ENCODE measurements at places on chromosomes 6 and 20.

DNA sequence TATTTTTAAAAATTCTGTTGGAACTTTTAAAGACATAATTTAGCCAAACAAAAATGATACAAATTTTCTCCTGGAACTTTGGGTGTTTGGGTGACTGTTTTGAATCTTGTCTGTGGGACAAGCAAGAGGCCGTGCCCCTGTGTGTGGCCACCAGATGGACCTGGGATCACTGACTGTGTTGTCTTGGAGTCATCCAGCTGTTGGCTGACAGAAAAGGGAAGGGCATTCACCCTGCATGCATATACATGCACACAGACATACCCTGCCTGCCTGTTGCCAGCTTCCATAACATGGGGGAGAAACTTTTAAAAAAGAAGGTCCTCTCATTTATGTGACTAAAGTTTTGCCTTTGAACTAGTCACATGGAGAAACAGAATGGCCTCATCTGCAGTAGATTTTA is 72.7 kb downstream of the BLOC1S5 start:
- no peak for DNase-seq

GRCh38 chr6:147859071-147859470 is 350.6 kb downstream of the SAMD5 start:
- no peak for DNase-seq

- DNase-seq, result no peak
Observed at GRCh38 chr6:138234363-138234762, 16.1 kb upstream of the PBOV1 start.

GRCh38 chr20:24983896-24984295 is 8.7 kb downstream of the APMAP start:
- no peak for DNase-seq

DNA sequence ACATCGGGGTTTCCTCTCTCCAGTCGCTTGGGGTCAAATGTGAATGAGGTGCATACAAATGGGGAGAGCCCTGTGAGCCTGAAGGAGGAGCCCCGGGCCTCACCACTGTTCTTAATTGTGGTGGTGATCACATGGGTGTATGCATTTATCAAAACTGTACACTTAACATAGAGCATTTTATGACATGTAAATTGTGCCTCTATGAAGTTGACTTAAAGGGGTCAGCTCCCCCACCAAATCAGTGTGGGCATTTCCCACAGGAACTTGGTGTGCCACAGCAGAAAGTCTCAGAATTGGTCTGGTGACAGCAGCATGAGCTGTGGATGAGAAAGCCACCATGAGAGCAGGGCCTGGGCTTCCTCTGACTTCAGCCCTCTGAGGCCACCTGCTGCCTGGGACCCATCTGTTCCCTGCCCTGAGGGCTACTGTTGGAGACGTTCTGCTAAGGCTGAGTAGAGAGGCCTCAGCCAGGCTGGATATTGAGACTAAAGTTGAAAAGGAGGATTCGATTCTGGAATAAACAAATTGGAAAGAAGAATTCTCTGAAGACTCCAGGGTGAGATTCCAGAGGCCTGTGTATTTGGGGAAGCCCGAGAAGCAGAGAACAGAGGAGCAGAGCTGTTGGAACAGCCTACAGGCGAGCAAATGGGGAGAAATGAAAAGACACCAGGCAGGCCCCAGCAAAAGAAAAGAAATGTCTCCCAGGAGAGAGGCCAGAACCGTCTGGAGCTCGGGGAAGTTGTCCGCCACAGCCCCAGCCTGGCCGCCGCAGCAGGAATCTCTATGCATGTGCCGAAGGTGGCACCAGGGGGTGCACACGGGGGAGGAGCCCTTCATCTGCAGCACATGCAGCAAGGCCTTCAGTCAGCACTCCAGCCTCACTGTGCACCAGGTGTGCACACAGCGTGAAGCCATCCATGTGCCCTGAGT is 37.6 kb upstream of the XRN2 start:
- DNase-seq, result no peak

DNA sequence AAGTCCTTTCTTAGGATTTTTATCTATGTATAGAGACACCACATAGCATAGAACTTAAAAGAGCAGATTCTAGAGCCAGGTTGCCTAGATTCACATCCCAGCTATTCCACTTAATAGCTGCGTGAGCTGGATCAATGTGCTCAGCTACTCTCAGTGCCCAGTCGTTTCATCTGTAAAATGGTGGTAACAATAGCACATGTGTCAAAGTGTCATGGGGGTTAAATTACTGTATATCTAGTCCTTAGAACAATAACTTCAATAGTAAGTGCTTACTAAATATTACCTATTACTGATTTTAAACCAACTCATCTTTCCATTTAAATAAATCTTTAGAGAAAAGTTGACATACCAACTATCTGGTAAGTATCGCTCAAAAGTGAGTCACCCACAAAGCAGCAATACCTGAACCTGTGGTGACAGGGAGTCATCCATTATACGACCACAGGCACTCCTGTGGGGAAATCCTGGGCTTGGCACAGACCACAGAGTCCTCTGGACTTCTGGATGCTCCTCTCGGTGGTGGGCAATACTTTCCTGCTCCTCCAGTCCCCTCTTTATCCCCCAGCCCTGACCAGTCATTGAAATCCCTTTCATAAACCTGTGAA is 154.8 kb downstream of the PDSS2 start:
- peak; percentile 49 for DNase-seq

DNA sequence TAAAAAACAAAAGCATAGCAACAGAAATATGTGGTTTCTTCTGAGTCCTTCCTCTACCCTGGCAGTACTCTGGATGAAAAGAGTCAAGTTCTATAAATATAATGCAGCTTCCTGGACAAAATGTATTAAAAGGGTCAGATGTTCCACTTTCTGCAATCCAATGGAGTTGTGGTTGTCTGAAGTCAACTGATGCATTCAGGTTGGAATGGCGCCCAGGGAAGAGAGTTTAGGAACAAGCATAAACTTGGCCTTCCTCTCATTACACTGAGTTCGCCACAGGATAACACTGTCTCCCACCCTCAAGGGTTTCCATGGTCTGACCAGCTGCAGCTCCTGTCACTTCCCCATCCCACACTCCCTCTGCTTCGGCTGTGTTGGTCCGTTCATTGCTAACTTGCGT is 66.4 kb downstream of the PLEKHG1 start:
- no peak for DNase-seq

- DNase-seq, result no peak
Observed at GRCh38 chr6:13563009-13563408, 11.4 kb upstream of the SIRT5 start.

GRCh38 chr6:466564-466963 is 75.0 kb downstream of the IRF4 start:
- DNase-seq, result no peak

- DNase-seq, result no peak
Observed at GRCh38 chr20:1539816-1540419, 17.6 kb downstream of the SIRPD start.

DNA sequence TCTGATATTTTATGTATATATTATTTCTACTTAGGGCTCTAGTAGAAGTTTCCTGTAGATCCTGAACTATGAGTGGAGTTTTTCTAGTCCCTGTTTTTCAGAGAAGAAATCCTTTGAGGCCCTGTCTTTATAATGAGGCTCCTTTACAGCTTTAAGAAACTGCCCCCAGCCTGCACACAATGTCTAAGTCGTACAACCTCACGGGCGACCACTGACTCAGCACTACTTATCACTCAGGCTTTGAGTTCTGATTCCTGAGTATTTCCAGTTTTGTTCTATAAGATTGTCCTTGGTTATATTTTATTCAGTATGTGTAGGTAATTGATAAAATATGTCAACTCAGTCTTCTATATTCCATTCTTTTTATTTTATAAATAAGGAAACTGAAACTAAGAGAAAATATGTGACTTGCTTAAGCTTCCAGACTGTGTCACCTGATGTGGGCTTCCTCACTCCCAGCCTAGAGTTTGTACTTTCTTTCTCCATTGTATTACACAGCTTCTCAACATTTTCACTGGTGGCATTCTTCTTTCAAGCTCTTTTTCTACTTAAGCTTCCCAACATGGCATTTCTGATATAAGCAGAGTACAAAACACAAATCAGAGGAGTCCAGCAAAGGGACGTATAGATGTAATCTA is 167.0 kb downstream of the TBX18 start:
- DNase-seq, result no peak

DNA sequence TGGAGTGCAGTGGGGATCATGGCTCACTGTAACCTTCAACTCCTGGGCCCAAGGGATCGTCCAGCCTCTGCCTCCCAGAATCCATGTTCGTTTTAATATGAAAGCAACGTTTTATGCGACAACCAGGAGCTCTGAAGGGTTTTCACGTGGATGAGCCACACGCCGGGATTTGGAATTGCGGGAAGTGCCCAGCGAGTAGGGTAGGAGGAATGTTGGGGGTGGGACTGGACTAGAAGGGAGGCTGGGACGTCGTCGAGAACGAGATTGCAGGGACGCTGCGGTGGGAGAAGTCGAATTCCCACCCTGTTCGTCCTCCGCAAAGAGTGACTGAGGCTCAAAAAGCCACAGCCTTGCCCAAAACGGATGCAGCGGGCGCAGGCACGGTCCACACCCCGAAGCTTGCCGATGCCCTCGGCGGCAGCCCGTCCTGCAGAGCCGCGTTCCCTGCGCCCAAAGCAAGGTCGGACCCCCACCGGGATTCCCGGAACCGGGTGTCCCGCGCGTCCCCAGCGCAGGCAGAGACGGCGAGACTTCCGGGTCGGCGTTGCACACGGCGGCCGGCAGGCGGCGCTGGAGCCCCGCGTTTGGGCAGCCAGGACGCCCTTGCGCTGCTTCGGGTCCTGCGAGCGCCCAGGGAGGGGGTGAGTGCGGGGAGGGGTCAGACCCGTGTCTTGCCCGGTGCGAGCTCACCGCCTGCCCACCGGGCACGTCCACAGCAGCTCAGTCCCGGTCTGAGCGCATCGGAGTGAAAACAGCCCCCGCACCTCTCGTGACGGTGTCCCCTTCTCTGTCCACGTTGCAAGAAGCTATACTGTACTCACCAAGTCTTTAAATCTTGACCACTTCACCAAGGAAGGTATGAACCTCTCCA is 87.8 kb downstream of the DHX35 start:
- peak; percentile 61 for DNase-seq

DNA sequence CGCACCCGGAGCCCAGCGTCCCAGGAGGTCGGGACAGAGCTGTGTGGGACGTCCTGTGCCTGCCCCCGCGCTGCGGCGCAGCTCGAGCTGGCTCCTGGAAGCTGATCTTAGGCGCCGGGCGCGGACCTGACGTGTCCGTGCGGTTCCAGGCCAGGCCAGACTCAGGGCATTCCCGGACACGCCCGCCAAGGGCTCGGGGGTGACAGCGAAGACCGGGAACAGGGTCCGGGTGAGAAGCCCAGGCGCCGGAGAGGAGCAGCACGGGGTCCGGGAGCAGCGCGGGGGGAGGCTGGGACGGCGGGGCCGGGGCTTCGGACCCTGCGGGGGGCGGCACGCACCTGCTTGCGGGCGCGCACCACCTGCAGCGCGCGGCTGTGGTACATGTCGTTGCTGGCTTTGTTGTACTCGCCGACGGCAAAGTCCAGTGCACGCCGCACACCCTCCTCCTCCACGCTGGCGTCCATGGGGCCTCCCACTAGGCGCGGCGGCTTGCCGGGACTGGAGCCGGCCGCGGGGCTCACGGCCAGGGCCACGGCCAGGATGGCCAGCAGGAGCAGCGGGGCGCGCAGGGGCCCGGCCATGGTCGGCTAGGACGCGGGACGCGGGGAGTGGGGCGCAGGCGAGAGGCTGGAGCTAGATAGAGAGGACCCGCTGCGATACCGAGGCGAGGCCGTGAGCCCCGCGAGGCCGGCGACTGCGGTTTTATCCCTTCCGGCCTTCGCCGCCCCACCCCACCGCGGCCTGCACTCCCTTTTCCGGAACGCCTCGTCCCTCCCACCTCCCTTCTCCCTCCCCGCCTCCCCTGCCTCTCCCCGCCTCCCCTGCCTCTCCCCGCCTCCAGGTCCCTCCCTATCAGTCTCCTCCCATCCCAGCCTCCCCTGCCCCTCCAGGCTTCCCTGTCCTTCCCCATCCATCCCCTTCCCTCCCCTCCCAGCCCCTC is at the start of gene CST3:
Gene CST3 (minus strand): TSS at position 674 of the 940 bp plus-strand sequence. CDS start 93 bp downstream, at position 581.
- DNase-seq, result no peak

- DNase-seq, result no peak
Observed at GRCh38 chr20:33242319-33243100, 6.7 kb downstream of the BPIFA1 start.

DNA sequence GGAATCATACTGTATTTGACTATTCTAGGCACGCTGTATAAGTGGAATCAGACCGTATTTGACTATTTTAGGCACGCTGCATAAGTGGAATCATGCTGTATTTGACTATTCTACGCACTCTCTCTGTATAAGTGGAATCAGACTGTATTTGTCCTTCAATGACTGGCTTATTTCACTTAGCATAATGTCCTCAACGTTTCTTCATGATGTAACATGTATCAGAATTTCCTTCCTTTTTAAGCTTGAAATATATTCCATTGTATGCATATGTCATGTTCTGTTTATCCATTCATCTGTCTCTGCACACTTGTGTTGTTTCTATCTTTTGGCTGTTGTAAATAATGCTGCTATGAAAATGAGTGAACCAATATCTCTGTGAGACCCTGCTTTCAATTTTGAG is 5.7 kb downstream of the CCDC170 start:
- DNase-seq, result no peak

GRCh38 chr20:46691196-46691595 is 2.0 kb upstream of the TP53RK start:
- no peak for DNase-seq
